ENCODE measurements at places on chromosomes 7 and 10.
A peak's percentile ranks its signal among the peaks of the same experiment; 100 is the strongest.

DNA sequence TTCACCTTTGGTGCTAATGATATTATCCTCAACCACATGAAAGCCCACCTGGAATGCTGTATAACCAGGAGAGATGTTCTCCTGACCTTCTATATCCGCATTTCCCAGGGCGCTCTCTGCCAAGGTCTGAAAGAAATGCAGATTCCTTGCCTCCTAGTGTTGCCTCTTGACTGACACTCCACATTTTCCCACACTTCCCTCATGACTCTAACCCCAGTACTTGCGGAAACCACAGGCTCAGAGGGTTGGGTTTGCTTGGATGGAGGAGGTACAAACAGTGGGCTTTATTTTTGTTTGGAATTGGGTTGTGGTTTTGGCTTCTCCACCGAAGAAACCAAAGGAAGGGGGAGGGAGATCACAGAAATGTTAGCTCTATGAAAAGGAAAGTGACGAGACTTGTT lies 222.9 kb upstream of the CELF2 start:
- no peak for DNase-seq

GRCh38 chr10:5942474-5942873 lies 34.9 kb downstream of the IL15RA start:
- no peak for DNase-seq

DNA sequence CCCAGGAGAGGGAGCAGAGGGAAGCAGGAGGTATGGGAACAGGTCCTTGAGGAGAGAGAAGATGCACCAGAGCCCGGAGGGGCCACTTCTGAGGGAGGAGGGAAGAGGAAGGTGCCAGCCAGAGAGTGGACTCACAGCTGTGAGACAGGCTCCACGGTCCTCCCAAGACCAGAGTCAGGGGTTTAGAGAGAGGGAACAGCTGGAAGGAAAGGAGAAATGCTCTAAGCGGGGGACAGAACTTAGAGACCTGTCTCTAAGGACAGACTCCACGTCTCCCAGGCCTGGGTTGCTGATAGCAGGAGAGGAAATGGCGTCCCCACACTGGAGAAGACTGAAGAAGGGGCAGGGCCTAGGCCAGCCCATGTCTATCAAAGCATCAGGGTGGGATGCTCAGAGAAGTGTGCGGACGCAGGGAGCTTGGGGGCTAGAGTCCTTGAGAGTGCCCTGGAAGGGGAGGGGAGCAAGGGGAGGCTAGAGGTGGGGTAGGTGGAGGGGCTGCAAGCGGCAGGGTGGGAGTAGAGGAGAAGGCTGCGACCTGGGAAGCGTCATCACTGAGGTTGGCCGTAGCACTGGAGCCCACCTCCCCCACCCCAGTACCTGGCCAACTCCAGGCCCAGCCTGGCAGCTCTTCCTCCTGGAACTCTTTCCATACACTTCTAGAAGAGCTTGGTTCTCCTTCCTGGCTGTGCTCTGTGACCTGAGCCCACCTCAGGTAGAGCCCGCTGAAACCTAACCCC lies 25.6 kb upstream of the GRID1 start:
- DNase-seq: no peak

DNA sequence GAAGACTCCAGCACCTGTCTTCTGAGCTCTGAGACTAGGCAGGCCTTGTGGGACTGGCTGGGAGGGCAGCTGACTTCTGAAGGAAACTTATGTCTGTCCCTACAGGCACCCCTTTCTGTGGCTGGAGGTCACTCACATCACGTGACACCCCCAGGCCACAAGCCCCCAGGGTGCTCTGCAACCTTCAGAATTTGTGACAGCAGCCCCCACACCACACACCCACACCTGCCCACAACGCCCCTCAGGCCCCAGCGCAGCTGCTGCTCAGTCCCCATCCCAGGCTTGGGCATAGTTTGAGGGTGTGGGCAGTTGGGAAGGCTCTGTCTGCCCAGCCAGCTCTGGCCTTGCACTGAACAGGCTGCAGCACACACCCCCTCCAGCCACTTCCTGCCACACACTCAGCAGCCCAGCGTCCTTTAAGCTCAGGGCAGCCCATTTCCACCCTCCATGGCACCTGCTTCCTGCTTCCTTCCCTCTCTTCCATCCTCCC lies 80.0 kb upstream of the UNC5B start:
- DNase-seq: no peak

GRCh38 chr7:157219154-157219553 lies 80.4 kb downstream of the UBE3C start:
- no peak for DNase-seq

- peak; percentile 56 for DNase-seq
These were observed 1.7 kb upstream of the ETV1 start for GRCh38 chr7:13990984-13991790.

GRCh38 chr7:116316838-116317628 lies 106.7 kb downstream of the TES start:
- DNase-seq: no peak

- DNase-seq: no peak
These were observed 197.7 kb upstream of the HPS1 start for GRCh38 chr10:98644466-98644865.

- DNase-seq: peak; percentile 17
These were observed 135.1 kb downstream of the NRBF2 start for GRCh38 chr10:63268149-63268797.

GRCh38 chr10:126459878-126460481 lies 71.7 kb upstream of the ADAM12 start:
- DNase-seq: no peak
